Stimulated activated CD8-positive, alpha-beta memory T cell treated with anti-CD3 and anti-CD28 coated beads, Interleukin-4, amount 100 ng/mL, for 4 hours (primary cell): ENCODE measurements at places on chromosomes 7 and 10.

- no peak for DNase-seq
Observed at GRCh38 chr7:153640586-153640985, 411.6 kb upstream of the DPP6 start.

- no peak for DNase-seq
Observed at GRCh38 chr10:1408651-1409367, 328.5 kb downstream of the ADARB2 start.

- no peak for DNase-seq
Observed at GRCh38 chr7:106201164-106201563, 83.6 kb downstream of the NAMPT start.

- DNase-seq, result no peak
Observed at GRCh38 chr7:157760004-157760730, 423.4 kb downstream of the DNAJB6 start.

DNA sequence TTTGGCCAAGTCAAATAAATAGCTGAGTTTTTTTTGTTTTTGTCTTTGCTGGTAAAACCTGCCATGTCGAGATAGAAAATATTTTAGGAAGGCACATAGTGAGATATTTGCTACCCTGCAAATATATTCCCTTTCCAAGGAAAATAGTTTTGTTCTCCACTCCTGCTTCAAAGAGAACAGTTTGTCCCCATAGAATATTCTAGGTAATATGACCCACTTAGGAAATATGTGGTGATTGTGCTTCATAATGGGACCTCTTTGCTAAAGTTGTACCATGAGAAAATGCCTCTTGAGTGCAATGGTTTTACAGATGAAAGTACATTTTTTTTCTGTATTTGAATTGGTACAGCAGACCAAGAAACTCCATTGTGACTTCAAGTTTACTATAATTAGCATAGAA is 41.6 kb downstream of the SMNDC1 start:
- no peak for DNase-seq

- DNase-seq, result no peak
Observed at GRCh38 chr7:31690935-31691334, 3.9 kb downstream of the PPP1R17 start.

GRCh38 chr10:43808136-43808535 is 159.5 kb upstream of the ZNF32 start:
- DNase-seq, result no peak

GRCh38 chr7:30761214-30762156 is 9.6 kb downstream of the INMT start:
- DNase-seq, result no peak

- DNase-seq, result no peak
Observed at GRCh38 chr7:153061910-153062528, 302.5 kb downstream of the ACTR3B start.

- no peak for DNase-seq
Observed at GRCh38 chr7:95690367-95690947, 81.9 kb upstream of the DYNC1I1 start.

DNA sequence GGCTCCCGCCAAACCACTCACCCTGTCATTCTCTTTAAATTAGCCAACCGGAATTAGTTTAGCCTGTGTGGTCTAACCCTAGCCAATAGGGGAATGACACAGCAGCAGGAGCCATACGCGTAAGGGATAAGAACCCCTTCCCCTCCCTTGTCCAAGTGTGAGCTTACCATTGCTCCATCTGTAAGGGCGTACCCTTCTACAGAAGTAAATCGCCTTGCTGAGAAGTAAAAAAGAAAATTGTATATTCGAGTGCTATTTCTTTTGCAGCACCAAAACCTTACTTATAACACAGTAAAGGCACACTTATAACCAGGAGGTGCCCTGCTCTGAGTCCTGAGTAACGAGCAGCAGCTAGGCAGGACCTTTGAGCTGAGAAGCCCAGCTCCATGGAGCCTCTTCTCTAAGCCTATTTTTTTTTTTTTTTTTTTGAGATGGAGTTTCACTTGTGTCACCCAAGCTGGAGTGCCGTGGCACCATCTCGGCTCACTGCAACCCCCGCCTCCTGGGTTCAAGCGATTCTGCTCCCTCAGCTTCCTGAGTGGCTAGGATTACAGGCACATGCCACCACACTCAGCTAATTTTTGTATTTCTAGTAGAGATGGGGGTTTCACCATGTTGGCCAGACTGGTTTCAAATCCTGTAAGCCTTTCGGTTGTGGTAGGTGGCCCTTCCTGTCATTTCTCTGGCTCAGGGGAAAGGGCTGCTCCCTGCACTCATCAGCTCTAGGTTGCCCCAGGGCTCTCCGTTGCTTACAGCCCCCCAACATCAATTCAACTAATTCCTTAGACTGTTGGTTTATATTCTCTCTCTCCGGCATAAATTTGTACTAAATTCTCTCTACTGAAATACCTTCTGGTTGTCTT is 73.3 kb downstream of the NSUN6 start:
- no peak for DNase-seq

GRCh38 chr10:78211561-78212051 is 177.9 kb downstream of the RPS24 start:
- DNase-seq, result no peak

DNA sequence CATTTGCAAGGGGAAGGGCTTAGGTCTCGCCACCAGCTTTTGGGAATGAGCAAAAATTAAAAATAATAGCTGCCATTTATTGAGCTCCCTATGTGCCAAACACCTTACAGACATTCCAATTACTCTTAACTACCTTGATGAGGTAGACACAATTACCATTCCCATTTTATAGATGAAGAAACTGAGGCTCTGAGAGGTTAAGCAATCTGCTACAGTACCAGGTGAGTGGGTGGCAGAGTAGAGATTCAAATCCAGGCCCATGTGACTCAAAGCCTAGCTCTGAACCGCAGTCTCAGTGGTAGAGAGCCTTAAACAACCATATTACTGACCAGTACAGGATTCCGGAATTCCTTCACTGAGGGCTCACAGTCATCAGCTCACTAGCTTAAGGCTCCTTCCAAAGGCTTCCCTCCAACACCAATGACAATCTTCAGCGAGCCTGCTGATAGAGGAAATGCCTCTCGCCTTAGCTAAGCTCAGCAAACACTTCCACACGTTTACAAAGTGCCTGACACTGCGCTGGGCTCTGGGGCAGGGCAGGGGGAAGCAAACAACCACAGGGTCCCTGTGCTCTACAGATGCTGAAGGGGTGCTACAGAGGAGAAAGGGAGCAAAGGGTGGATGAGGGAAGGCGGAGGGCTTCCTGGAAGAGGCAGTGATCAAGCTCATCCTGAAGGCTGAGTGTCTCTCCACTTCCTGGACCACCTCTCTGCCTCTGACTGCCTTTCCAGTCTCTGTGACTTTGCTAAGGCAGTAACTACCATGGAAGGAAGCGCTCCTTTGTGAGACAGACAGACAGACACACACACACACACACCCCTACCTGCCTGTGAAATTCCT is 7.4 kb downstream of the LRRC20 start:
- no peak for DNase-seq

- DNase-seq, result no peak
Observed at GRCh38 chr7:11379641-11380040, 406.0 kb downstream of the PHF14 start.

DNA sequence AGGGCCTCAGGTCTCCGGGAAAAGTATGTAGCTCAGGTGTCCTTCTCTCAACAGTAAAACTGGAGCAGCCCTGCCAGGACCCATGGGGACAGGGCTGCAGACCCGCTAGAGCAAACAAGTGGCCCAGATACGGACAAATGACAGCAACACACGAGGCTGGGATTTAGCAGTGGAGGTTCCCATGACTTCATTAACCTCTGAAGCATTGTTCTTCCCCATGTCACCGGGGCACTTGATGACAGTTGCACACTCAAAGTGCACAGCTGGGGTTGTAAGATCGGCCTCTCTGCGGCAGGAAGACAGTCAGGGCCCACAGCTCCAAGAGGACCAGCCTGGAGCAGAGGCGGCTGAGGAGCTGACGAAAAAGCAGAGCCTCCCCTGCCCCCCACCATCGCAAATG is 12.5 kb upstream of the PODXL start:
- DNase-seq, result no peak

DNA sequence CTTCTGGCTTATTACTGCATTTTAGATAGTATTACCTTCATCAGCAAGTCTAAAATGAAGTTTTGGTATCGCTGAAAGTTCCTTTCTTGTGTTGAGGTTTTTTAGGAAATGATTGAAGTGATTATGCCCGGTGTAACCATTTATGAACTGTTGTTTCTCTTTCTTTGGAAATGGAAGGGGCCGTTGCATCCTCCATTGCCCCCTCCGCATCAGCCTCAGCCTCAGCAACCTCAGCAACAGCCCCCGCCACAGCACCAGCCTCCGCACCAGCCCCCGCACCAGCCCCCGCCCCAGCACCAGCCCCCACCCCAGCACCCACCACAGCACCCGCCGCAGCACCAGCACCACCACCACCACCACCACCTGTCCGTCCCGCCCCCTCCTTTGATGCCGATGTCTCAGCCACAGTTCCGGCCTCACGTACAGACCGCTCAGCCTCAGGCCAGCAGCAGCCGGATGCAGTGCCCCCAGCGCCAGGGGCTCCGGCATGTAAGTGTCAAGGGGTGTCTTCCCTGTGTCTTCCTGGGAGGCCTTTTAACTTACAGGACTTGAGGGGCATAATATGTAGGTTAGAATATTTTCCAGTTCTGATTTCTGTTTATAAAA is 72.6 kb downstream of the SHH start:
- no peak for DNase-seq

DNA sequence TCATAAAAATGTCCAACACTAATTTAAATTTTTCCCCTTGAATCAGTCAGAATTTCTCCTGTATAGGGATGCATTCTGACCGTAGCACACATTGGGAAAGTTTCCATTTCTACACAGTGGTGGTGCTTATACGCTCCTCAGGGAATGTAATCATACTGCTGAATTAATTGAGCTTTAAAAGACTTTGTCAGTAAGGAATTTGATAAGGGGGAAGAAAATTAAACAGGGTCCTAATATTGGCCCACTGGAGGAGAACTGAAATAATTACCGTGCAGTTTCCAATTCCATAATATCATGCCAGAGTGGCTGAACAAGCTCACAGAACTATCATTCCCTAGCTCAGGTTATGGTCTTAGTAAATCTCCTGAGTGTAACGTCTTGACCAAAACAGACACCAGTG is 1041.9 kb downstream of the NRG3 start:
- DNase-seq, result no peak

- DNase-seq, result no peak
Observed at GRCh38 chr7:132083126-132083525, 493.1 kb downstream of the PLXNA4 start.

DNA sequence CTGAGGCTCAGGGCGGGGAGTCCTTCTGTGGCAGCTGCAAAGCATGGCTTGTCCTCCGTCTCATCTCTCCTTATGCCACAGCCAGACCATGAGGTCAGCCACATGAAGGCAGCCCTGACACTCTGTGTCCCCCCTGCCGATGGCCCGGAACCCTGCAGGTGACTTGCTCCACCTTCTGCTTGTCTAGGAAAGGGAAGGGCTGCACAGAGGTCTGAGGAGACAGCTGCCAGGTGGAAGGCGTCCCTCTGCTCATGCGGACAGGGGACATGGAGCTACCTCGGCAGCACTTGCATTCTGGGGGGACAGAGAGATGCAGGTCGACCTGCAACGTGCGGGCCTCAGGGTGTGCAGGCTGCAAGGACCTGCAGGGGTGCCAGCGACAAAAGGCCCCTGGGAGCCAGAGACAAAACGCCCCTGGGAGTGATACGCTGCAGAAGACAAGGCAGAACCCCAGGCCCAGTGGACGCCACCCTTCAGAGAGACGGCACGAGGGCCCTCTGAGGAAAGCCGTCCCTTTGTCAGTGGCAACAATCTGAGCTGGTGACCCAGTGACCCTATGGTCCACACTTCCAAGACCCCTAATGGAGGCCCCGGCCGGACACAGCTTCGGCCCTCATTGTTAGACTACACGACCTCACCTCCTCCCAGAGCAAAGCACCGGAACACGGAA is 205.2 kb upstream of the PPP2R2D start:
- DNase-seq, result no peak

GRCh38 chr7:106260136-106260561 is 24.6 kb downstream of the NAMPT start:
- no peak for DNase-seq

DNA sequence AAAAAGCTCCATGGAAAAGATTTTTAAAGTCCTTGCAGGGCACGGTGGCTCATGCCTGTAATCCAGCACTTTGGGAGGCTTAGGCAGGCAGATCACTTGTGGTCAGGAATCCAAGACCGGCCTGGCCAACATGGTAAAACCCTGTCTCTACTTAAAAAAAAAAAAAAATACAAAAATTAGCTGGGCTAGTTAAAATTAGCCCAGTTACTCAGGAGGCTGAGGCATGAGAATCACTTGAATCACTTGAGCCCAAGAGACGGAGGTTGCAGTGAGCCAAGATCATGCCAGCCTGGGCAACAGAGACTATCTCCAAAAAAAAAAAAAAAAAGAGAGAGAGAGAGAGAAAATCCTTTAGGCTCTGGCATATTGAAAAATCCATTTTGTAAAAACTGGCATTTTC is 61.9 kb downstream of the CCDC6 start:
- no peak for DNase-seq

- DNase-seq, result no peak
Observed at GRCh38 chr7:55024776-55025175, 6.0 kb downstream of the EGFR start.

DNA sequence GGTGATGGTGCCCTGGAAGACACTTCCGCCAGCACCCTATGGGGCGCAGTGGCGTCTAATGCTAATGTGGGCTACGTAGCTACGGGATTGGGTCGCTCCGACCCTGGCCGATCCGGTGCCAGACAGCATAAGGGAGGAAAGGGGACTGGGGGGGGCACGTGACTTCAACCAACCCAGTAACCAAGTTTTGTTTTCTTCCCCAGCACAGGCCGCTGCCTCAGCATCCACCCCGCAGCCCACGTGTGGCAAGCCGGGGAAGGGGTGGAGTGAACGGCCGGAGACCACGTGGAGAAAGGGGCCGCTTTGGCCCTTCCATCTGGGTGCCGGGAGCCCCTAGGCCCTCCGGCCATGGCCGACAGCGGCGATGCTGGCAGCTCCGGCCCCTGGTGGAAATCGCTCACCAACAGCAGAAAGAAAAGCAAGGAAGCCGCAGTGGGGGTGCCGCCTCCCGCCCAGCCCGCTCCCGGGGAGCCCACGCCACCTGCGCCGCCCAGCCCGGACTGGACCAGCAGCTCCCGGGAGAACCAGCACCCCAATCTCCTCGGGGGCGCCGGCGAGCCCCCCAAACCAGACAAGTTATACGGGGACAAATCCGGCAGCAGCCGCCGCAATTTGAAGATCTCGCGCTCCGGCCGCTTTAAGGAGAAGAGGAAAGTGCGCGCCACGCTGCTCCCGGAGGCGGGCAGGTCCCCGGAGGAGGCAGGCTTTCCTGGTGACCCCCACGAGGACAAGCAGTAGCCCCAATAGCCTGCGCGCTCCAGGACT is 2.5 kb downstream of the PRR15 start:
- DNase-seq, result no peak

GRCh38 chr10:132507409-132507955 is 30.1 kb upstream of the INPP5A start:
- DNase-seq, result no peak

DNA sequence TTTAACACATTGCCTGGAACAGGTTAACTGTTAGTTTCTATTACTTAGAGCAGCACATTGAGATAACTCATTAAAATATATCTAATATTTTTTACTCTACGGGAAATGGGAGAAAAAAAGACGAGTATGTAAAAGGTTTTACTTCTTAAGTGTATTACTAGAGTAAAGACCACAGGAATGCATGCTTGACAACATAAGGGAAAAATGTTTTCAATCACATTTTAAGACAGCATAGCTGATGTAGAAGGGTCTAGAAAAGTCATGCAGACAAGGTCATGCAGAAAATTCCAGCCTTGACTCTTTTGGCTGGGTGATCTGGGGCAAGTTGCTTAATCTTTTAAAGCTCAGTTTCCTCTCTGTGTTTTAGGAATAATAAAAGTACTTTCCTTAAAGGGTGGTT is 806.2 kb downstream of the CNTNAP2 start:
- no peak for DNase-seq
